Adrenal gland (tissue), 19 donors: ENCODE measurements at places on chromosomes 13 and 19.

- DNase-seq = no peak
Measured at GRCh38 chr13:27559719-27560118, 60.6 kb downstream of the LNX2 start.

- DNase-seq = no peak
Measured at GRCh38 chr13:82878536-82878935, 1003.7 kb downstream of the SLITRK1 start.

DNA sequence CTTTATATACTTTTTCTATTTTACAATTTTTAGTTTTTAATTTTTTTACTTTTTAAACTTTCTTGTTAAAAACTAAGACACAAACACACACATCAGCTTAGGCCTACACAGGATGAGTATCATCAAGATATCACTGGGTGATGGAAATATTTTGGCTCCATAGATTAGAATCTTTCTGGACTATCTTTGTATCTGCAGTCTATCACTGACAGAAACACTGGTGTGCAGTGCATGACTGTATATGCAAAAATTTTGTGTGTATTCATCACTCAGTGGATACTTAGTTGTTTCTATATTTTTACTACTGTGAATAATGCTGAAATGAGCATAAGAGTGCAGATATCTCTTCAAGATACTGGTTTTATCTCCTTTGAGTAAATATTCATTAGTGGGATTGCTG, 68.0 kb upstream of the GPC6 start:
- DNase-seq = no peak

DNA sequence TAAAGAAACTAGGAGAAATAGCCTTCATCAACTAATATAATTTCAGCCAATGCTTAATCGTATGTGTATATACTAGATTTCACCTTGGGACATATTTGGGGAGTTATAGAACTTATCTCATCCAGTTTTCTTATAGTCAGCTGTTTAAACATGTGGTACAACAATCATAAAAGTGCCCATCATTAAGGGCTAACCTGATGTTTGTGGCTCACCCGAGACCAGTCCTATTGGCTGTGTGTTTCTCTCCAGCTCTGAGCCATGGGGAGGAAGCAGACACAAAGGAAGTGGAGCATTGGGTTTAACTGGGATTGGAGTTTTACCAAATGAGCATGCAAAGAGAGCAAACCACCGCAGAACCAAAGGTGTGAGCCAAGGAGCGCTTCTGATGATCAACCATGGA, 114.3 kb upstream of the KLF12 start:
- no peak for DNase-seq

DNA sequence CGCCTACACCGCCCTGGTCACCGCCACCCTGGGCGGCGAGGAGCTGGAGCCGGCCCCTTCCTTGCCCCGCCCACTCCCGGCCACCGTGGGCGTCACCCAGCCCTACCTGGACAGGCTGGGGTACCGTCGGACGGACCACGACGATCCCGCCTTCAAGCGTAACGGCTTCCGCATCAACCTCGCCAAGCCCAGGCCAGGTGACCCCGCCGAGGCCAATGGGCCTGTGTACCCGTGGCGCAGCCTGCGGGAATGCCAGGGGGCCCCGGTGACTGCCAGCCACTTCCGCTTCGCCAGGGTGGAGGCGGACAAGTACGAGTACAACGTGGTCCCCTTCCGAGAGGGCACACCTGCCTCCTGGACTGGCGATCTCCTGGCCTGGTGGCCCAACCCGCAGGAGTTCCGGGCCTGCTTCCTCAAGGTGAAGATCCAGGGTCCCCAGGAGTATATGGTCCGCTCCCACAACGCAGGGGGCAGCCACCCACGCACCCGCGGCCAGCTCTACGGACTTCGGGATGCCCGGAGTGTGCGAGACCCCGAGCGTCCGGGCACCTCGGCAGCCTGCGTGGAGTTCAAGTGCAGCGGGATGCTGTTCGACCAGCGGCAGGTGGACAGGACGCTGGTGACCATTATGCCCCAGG, 7.0 kb downstream of the CILP2 start:
- no peak for DNase-seq

DNA sequence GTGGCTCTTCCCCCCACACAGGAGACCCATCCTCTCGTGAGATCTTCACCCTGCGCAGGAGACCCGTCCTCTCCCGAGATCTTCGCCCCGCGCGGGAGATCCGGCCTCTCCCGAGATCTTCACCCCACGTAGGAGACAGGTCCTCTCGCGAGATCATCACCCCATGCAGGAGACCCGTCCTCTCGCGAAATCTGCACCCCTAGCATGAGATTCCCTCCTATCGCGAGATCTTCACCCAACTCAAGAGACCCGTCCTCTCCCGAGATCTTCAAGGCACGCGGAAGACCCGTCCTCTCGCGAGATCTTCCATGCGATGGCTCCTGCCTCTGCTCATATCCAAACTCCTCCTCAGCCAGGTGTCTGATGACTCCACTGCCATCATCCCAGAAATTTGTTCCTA, 24.3 kb downstream of the LAIR2 start:
- DNase-seq = no peak

DNA sequence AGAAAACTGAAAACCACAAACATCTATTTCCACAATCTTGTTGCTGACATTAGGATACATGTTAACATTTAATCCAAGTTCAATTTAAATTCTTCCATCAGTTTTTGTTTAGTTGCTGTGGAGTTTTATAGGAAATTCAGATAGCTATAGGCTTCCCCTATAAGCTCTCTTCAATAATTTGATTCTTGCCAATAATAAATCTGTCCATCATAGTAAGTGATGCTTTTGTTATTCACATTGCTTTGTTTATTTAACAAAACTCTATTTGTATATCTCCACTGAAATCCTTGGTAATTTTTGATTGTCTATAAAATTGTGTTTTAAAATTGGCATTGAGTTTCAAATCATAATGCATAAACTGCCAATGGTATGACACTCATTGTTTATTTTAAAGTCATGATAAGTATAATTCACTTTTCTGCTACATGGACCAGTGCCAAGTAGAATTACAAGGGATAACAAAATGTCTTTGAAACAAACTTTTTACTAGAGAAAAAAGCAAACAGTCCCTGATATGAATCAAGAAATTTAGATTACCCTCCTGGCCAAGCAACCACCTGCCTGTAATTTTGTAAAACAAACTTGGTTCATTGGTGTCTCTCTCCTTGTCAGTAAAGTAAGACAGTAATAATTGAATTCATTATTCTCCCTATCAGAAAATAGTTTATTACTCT, 577.3 kb upstream of the GPC6 start:
- no peak for DNase-seq

DNA sequence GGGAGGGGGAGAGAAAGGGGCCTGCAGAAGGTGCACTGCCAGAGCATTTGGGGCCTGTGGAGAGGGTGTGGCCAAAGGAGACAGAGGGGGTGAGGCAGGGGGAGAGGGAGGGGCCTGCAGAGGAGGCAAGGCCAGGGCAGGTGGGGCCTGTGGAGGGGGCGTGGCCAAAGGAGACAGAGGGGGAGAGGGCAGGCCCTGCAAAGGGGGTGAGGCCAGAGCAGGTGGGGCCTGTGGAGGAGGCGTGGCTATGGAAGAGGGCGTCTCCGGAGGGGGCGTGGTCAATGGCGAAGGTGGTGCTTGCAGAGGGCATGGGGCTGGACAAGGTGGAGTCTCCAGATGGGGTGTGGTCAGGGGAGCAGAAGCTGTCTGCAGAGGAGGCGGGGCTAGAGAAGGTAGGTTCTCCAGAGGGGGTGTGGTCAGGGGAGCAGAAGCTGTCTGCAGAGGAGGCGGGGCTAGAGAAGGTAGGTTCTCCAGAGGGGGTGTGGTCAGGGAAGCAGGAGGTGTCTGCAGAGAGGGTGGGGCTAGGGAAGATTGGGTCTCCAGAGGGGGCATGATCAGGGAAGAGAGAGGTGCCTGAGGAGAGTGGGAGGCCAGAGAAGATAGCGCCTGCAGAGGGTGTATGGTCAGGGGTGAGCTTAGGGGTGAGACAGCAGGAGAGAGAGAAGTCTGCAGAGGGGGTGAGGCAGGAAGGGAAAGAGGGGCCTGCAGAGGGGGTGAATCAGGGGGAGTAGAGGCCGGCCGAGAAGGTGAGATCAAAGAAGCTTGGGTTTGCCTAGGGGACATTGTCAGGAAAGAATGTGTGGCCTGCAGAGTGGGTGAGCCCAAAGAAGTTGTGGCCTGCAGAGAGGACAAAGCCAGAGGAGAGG, 3.4 kb downstream of the PRR36 start:
- peak; percentile 93 for DNase-seq

DNA sequence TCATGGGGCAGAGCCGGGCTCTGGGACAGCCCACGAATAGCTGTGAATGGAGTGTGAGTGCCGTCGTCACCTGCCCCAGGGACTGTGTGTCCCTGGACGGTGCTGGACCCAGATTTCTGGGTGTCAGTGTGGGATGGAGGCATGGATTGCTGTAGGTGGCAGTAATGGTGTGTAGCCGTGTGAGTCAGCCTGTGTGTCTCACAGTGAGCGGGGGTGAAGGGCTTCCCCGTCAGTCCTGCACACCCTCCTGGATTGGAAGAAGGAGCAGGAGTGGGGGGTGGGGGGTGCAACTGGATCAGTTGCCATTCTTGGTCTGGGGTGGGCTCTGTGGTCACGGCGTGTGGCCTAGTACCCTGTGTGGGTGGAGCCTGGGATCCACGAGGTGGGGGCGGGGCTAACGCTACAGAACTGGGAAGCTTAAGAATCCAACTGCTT, 6.5 kb upstream of the LTBP4 start:
- no peak for DNase-seq

- DNase-seq = no peak
Measured at GRCh38 chr19:29342721-29343120, 129.8 kb upstream of the UQCRFS1 start.
